CMK (cell line): ENCODE measurements at places on chromosomes 4 and X.

DNA sequence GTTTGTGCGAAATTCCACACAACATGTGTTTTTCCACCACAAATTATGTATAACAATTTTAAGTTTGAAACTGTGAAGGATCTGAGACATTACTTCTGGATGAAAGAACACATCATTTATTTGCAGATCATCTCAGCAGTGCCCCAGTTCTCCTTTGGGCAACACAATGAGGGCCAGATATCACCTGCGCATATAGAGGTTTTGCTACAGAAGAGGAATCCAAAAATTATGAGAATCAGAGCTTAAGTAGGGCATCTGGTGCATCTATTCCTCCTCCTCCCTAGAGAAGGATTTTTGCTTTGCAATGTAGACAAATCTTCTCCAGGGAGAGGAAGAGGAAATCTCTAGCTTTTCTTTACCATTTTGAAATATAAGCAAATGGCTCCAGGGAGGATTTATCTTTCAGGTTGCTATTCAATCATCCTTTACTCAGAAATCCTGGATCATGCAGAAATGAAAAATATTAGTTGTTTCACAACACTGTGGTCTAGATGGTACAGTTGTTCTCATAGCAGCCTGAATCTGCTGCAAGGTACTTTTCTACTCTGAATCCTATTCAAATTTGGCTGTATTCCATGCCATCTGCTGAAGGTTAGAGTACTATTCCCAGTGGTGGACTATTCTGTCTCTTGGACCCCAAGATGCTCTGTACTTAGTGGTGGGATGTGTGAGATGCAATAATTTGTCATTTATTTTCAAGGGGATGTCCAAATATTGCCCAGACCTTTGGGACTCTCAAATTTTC is 132.1 kb downstream of the SNCA start:
- no peak for DNase-seq

GRCh38 chrX:53544936-53545335 is 110.8 kb upstream of the HSD17B10 start:
- no peak for DNase-seq

DNA sequence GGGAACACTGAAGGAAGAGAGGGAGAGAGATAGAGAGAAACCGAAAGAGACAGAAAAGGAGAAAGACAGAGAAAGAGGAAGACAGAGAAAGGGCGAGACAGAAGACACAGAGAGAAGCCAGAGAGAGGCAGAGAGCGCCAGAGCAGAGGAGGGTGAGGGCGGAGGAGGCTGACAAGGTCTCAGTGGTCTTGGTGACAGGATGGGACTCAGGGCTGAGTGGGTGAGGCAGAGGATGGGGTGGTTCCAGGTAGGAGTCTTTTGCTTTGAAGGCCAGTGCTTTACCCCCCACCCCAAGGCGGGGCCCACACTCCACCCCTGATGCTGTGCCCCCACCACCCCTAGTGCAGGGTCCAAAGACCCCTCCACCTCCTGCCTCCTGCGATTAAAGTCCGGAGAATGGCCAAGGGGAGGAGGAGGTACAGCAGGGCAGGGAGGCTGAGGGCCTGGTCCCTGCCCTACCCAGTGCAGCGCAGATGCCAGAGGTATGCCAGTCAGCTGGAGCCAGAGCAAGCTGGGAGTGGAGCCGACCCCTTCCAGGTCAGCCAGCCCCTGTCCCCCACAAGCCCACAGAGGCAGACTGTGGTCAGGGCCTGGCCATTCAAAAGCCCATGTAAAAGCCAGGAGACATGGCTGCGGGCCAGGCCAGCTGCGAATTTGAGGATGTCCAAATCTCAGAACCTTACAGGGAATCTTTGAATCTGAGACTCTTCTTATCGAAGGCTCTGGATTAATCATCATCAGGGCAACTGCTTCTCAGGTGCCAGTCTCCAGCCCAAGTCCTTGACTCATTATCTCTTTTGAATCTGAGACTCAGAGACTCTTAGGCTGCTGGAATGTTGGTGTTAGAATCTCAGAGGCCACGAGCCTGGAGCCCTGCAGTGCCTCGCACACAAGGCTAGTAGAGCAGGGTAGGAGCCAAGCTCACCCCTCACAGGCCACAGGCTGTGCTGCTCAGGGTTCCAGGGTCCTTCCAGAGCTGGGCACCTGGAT is 758 bp downstream of the IQSEC2 start:
- no peak for DNase-seq

DNA sequence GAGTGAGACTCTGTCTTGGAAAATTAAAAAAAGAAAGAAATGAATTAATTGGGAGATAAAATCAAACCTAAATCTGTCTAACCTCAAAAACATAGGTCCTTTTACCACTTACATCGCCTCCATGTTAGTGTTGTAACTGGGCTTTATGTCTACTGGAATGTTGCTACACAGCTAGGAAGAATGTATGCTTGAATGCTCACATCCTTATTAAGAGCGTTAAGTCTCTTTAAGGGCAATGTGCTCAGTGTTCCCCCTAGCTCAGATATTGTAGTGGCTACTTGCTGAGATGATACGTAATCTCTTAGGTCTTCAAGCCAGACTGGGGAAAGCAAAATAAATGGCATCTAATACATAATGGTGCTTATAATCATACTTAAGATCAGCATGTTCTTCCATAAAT is 1072.8 kb downstream of the PDHA2 start:
- no peak for DNase-seq

DNA sequence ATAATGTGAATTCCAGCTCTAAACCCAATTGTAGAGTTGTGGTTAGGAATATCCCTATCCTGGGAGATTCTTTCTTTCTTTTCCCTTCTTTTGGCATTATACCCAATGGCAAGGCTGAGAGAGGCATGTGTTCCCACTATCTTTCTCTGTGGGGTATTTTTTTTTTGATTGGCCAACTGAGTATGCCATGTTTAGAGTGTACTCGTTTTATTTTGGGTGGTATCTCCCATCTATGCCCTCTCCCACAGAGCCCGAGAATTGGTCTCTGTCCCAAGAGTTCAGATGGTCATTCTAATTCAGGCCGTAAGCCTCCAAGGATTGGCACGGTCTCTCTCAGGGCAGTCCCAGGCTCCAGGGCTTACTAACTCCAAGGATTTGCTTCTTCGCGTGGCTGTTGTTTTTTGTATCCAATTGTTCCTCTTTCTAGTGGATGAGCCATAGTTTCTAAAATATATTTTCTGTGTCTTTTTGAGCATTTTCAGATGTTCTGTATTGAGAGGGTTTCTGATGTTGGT is 198.8 kb downstream of the SLC4A4 start:
- DNase-seq = no peak
